ENCODE measurements at places on chromosomes 1 and 21.

- DNase-seq = no peak
Measured at GRCh38 chr1:163290025-163290640, 31.6 kb upstream of the NUF2 start.

GRCh38 chr1:172254521-172255222 lies 165.8 kb upstream of the C1orf105 start:
- DNase-seq = peak; percentile 92

GRCh38 chr1:159339536-159339935 lies 37.4 kb downstream of the FCER1A start:
- DNase-seq = peak; percentile 95

- no peak for DNase-seq
Measured at GRCh38 chr1:116586741-116587143, 15.9 kb upstream of the CD58 start.

DNA sequence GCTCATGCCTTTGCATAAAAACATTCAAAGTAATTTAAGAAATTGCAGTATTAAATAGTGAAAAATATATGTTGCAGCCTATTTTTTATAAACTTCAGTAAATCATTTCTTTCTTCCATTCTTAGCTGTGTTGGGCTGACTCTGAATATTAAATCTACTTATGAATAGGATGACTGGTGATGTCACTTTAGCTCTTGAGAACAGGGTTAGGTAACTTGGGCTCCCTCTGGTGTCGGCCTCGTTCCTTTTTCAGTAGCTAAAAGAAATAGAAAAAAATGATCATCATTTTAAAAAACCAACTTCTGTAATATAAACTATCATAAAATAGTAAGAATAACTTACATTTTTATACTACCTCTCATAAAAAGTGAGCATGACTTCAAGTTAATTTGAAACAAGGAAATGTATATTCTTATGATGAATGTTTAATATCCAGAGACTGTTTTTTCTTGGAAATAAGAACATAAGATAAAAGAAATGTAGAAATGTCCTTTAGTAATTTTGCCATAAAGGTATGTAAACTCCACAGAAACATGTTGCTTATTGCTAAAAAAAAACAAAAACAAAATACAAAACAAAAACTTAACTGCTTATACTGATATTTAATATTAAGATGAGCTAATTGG lies 26.8 kb upstream of the NCAM2 start:
- DNase-seq = peak; percentile 35

- DNase-seq = no peak
Measured at GRCh38 chr21:35953597-35953996, 106.7 kb downstream of the SETD4 start.

DNA sequence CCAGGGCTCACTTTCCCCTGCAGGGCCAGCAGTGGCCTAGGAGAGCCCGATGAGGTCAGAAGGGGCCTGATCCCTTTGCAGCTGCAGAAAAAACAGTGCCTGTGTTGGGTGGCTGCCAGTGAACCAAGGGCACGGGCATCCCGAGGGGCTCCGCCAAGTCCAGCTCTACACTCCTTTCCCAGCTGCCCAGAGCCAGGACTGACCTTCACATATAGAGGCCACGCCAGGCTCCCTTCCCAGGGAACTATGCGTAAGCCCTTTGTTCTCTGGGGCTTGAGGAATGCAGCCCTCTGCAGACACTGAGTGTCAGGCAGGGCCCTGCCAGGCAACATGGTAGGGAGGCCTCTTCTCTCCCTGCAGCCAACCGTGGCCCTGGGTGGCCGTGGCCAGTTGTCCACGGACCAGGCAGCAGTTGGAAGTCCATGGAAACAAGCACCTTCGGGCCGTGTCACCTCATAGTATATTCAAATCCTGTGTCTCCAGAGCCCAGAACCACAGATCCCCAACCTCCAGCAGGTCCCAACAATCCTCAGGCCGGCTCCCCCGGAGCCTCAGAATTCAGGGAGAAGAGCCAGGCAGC lies 194.0 kb downstream of the NPHP4 start:
- DNase-seq = no peak

DNA sequence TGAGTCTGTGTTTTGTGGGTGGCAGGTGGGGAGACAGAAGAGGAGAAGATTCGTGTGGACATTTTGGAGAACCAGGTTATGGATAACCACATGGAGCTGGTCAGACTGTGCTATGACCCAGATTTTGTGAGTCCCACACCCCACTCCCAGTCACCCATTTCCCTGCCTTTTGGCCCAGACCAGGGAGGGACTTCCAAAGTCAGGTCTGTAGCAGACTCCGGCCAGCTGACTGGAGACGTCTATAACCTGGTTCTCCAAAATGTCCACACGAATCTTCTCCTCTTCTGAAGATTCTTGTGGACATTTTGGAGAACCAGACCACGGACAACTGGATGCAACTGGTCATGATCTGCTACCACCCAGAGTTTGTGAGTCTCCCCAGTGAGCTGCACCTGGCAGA lies 1.6 kb downstream of the GSTM5 start:
- no peak for DNase-seq

DNA sequence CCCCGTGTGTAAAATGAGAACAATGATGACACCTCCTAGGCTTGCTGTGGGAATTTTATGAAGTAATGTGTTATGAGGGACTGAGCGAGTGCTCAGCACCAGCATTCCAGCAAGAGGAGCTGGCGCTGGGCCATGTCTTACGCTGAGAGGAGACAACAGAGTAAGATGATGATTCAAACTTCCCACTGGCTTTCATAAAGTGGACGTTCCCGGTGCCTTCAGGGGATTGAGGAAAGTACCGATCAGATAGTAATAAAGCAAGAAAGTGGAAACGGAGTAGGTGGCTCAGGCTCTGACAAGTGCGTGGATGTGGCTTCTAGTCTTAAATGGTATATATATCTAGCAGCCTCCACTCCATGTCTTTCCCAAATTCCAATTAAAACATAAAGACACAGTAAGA lies 23.8 kb downstream of the EPHA10 start:
- DNase-seq = peak; percentile 51

Measured in RCC 7860 (cell line).